ENCODE measurements at places on chromosomes 3 and 15. TPM values are rescaled to one million over a fixed set of nuclear protein-coding genes. Genes with fewer than 3 reads are reported as not detected.

Gene AGBL1
- not detected for total RNA-seq

Gene PARP15
- 2.9 TPM for total RNA-seq

Gene MOBP
- not detected for total RNA-seq

Gene IL12A
- total RNA-seq, result 0.29 TPM

Gene GOLGA6D
- total RNA-seq, result not detected

Gene CNTN4
- total RNA-seq, result 3.8 TPM

Gene CEMIP
- 5.9 TPM for total RNA-seq

Gene CNTN6
- total RNA-seq, result 0.29 TPM

Gene CPNE9
- not detected for total RNA-seq

Gene SLC12A1
- total RNA-seq, result not detected

Gene ATG7
- 48.0 TPM for total RNA-seq

Gene PLA2G4B
- total RNA-seq, result 4.3 TPM

Gene HRH1
- total RNA-seq, result 3.8 TPM

Gene C3orf20
- total RNA-seq, result 0.16 TPM

Gene GP5
- not detected for total RNA-seq

Gene PP2D1
- not detected for total RNA-seq

Gene HRG
- not detected for total RNA-seq

Gene AADAC
- total RNA-seq, result 0.93 TPM

Gene GOLGA8Q
- 0.96 TPM for total RNA-seq

Gene TEX55
- total RNA-seq, result not detected

Gene XCR1
- total RNA-seq, result 0.16 TPM

Gene LRRN1
- total RNA-seq, result 0.42 TPM

Gene PLSCR5
- not detected for total RNA-seq

Gene TM4SF4
- 1.7 TPM for total RNA-seq

Gene DPPA2
- not detected for total RNA-seq

Gene ATP13A5
- not detected for total RNA-seq

Gene OR5H14
- not detected for total RNA-seq

Gene THRB
- total RNA-seq, result 27.5 TPM

Gene SLC6A6
- 49.3 TPM for total RNA-seq

Gene CHRNA7
- total RNA-seq, result 2.0 TPM

Gene OR5AC2
- not detected for total RNA-seq

Gene WDR93
- total RNA-seq, result 0.32 TPM

Gene OXTR
- total RNA-seq, result 0.06 TPM

Gene PTH1R
- 16.3 TPM for total RNA-seq

Gene PPARG
- total RNA-seq, result 349 TPM

Gene GXYLT2
- total RNA-seq, result 8.4 TPM

Gene SAMMSON
- not detected for total RNA-seq

Gene CRTAP
- 371 TPM for total RNA-seq

Gene TEX9
- 1.6 TPM for total RNA-seq

Gene EFHB
- 1.3 TPM for total RNA-seq

Gene CD200
- 6.0 TPM for total RNA-seq

Gene SLC27A2
- total RNA-seq, result 1.7 TPM

Gene OR5K2
- total RNA-seq, result not detected

Gene FGF7
- 175 TPM for total RNA-seq

Gene NR1D2
- 19.4 TPM for total RNA-seq

Gene ERICH6
- total RNA-seq, result 0.29 TPM

Gene FRMD4B
- total RNA-seq, result 30.5 TPM

Gene CCDC39
- total RNA-seq, result 0.64 TPM

Gene ATP2B2
- total RNA-seq, result 0.16 TPM

Gene SERINC4
- total RNA-seq, result 0.22 TPM

Gene CCDC33
- not detected for total RNA-seq

Gene SMCO1
- total RNA-seq, result not detected

Gene UACA
- 55.9 TPM for total RNA-seq

Gene SPTSSB
- not detected for total RNA-seq

Gene IL17RE
- 20.2 TPM for total RNA-seq

Gene SYNPR
- total RNA-seq, result not detected
